ENCODE measurements at places on chromosomes 3 and 15.

GRCh38 chr15:50652671-50653070 is 33.9 kb downstream of the TRPM7 start:
- no peak for DNase-seq

GRCh38 chr3:172275586-172275985 is 172.7 kb downstream of the GHSR start:
- no peak for DNase-seq

- DNase-seq = no peak
These were observed at the start of gene MINAR1 for GRCh38 chr15:79431636-79432344. Gene MINAR1, plus strand, starts transcription at chr15:79432336. Its CDS starts 23,812 bp downstream, at chr15:79456148.

- DNase-seq = no peak
These were observed 35.0 kb upstream of the CAPN3 start for GRCh38 chr15:42324308-42324707.

GRCh38 chr3:133376810-133377209 is 23.0 kb upstream of the BFSP2 start:
- DNase-seq = no peak

DNA sequence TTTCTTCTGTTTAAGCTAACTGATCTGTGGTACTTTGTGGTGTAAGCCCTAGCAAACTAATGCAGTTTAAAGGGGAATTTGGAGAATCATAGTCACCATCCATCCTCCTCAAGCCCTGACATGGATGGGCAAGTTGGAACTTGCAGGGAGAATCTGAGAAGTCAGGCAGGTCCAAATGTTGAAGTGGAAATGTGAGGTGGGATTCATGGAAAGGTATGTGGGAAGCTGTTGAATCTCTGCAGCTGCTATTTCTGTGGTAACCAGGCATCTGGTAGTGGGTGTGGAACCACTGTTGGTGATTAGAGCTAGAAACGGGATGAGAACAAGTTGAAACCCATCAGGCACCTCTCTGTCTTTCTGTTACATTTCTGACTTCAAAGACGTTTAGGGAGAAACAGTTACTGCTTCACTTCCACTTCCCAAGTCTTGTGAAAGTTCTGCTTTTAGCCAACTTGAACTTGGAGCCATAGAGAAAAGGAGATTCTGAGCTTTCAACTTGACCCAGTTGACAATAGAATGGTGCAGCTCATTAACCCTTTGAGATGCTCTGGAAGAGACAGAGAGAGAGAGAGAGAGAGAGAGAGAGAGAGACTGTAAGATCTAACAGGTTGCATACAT is 38.1 kb upstream of the NMNAT3 start:
- DNase-seq = peak; percentile 73

DNA sequence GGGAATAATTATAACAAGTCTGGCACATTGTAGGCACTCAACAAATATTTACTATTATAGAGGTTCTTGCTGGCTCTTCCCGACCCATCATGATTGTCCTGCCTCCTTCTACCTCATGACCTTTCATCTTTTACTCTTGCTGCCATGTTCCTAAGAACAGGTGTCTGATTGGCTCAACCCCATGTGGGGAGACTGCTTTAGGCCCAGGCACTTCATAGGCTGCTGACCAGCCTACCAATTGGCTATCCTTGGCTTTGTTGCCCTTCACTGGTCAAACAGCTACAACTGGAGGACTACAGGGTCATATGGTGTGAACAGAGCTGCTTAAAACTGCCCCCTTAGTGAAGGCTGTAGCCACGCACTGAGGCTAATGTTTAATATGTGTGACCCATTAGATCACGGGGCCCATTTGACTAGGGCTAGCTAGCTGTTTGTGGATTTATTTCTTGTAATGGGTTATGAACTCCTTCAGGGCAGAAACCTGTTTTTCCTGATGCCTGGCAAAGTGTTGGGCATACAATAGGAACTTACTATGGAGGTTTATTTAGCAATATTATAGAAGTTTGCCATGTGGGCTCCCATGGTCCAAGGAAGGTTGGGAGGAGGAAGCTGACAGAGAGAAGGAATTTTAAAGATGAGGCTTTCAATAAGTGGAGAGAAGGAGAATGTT is 239.9 kb upstream of the TBC1D5 start:
- no peak for DNase-seq

DNA sequence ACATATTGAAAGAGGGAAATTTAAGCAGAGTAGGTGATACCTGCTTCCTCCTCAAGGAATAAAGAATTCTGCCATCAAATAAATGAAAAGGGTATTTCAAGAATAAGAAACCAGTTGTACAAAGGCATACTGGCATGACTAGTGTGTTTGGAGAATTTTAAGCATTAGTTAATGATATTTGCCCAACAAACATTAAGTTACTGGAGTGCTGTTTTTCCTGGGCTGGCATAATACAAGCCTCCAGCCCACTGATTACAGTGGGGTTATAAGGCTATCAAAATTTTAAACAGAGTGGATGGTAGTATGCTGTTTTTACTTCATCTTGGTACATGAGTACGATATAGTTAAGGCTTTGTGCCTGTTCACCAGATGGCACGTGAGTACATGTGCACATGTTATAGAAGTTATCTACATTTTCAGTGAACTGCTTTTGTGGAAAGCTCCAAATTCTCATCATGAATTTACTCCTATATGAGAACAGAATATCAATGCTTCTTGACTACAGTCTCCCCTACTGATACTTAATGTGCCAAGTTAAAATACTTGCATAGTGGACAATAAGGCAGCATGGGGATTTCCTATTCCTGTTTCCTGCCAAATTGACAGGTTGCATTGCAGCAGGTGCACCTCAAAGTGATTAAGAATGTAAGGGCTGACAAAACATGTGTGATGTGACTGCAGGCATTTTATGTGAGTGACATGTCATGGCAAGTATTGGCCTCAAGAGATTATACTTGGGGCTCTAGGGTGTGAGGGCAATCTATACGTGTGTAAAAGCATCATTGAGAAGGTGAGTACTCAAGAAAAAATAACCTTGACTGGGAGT is 14.9 kb downstream of the NAALADL2 start:
- no peak for DNase-seq

GRCh38 chr3:19885468-19885867 is 48.5 kb downstream of the EFHB start:
- no peak for DNase-seq

DNA sequence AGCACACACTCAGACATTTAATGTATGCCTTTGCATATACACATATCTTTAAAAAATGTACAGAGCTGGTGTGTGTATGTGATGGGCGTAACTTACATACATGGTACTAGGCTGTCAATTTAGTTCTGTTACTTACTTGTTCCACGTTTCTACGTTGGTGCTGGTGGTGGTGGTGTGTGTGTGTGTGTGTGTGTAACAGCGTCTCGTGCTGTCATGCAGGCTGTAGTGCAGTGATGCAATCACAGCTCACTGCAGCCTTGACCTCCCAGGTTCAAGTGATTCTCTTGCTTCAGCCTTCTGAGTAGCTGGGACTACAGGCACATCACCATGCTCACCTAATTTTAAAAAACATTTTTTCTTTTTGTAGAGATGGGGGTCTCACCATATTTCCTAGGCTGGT is 64.2 kb downstream of the ISG20 start:
- DNase-seq = no peak

GRCh38 chr3:124558991-124559845 is 171.0 kb upstream of the UMPS start:
- DNase-seq = no peak

DNA sequence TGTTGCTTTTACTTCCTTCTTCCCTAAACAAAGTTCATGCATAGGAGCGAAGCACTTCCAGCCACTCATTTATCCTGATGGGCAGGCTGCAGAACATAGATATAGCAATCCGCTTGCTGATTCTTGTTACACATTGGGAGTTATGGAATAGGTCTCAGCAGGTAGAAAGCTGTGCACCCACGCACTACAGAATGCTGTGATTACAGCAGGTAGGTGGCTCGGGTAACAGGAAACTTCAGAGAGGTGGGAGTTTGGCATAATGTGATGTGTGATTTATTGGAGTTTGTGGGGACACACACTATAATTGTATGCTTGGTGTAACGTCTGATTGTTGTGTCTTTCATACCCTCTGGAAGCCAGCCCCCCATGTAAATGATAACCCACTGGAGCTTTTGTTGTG is 99.2 kb upstream of the MEIS2 start:
- no peak for DNase-seq

DNA sequence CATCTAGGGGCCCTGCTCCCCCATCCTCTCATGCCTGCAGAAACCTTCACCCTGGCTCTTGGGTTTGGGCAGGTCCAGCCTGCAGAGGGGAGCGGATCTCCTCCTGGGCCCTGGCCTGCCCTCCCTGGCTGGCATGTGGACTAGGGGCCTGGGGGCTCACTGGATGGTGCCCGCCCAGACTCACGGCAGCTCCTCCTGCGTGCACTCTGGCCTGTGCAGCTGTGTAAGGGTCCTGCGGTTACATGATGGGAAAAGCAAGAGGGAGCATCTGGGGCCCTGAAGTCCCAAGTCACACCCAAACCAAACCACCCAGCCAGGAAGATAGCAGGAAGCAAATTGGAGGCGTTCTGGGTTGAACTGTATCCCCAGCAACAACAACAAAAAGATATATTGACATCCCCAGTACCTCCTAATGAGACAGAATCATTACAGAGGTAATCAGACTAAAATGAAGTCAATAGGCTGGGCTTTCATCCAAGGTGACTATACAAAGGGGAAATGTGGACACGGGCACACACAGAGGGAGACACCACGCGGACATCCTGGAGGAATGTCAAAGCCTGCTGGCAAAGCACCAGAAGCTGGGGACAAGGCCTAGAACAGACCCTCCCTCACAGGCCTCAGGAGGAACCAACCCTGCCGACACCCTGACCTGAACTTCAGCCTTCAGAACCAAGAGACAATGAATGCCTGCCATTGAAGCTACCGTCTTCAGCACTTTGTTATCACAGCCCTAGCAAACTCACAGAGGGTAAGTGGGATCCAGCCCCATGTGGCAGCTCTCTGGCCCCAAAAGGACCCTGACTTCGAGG is 10.4 kb upstream of the CLK3 start:
- DNase-seq = no peak

DNA sequence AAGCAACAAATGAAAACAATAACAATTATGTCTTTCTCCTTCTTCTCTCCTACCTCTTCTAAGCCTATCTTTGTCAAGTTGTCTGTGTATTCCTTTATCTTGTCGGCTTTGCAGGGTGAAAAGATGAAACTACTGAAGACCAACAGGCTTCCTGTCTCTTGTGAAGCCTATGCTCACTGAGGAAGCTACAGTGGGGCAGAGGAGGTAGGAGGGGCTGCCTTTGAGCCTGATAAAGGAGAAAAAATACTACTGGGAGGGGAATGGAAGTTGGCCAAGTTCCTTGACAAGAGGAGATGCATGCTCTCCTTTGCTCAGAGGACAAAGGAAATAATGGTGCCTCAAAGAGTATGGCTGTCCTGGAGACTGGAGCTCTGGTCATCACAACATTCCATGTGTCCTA is 92.0 kb downstream of the IGSF11 start:
- no peak for DNase-seq

DNA sequence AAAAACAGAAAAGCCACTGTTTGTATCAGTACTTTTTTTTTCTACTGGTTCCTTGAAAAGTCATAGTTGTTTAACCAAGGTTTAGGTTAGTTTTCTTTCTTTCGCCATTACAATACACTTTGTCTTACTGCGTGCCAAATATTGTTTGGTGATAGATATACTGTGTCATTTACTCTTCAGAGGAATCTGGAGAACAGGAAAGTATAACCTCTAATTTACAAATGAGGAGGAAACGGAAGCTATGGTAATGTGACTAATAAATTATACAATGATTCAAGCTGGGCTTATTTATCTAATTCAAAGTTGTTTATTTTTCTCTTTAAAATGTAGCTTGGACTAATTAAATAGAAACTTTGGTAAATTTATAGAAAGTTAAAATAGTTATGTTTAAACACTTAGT is 96.2 kb upstream of the ROBO2 start:
- no peak for DNase-seq

DNA sequence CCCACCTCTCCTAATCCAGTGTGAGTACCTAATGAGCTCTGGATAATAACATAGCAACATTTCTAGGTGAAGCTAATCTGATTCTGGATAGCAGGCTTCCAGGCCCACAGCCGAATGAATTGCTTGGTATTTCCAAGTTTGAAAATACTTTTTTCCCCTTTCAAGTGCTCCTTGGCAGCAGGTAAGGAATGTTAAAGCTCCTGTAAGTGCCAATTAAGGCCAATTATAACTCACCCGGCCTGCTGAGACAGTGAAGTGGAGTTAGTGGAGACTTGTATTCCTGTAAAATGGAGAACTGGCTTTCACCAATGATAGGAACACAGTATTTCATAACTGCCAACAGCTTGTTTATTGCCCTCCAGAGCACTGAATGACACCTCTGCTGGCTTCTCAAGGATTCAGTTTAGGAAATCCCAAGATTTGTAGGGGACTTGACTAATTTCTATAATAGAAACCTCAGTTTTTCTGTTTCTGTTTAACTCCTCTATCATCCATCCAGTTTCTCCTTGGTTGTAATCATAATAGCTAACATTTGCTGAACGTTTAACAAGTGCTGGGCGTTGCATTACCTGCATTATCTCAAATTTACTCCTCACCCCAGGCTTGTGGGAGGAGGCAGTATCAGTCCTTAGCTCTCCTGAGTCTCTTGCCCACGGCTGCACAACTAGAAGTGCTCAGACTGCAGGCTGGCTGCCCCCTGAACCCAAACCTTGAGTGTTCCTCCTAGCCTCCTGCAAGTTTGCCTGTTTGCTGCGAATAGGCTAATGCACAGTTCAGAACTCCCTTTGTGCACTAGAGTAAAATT is 52.7 kb upstream of the SCAANT1 start:
- DNase-seq = no peak

DNA sequence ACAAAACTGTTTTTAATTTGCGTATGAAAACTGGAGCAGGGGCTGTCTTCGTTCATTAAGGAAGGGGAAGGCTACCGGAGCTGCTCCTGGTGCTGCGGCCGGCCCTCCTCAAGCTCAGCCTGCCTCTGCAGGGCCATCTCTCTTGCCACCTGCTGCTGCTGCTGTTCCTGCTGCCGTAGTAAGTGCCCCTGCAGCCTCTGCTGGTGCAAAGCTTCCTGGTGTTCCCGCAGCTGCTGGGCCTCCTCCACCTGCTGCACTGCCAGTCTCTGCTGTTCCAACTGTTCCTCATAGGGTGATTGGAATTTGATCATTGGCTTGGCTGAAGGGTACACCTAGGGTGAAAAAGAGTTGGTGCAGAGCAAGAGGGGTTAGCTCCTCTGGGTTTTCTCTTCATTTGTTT is 66.0 kb downstream of the GOLIM4 start:
- DNase-seq = no peak

DNA sequence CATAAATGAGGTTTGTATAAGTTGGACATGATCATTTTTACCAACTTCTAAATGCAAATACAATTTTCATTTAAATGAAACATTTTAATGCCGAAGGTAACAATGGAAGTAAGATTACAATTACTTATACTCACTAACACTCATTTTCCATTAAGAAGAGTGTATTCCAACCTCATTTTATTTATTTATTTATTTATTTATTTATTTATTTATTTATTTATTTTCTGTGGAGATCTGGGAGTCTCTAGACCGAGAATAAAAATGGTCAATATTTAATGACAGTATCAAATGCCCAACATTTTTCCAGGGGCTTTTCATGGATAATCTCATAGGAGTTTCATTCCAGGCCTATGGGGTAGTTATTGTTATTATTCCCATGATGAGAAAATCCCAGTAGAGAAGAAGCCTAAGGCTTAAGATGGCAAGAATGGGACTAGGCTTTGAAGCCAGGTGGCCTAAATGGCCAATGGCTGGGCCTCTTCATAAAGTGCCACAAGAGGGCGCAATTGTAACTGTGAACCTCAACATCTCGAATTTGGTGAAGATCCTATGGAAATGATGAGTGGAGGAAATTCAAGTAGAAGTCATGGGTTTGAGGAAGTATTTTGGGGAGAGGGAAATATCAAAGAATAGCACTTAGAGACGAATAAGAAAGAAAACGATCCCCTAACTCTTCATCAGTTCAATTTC is 21.3 kb downstream of the VGLL3 start:
- no peak for DNase-seq
